Forelimb muscle (tissue), 1 donor: ENCODE measurements at places on chromosomes 5 and 9.

- DNase-seq, result no peak
These were observed 1652.3 kb upstream of the WWC1 start for GRCh38 chr5:166639151-166639550.

DNA sequence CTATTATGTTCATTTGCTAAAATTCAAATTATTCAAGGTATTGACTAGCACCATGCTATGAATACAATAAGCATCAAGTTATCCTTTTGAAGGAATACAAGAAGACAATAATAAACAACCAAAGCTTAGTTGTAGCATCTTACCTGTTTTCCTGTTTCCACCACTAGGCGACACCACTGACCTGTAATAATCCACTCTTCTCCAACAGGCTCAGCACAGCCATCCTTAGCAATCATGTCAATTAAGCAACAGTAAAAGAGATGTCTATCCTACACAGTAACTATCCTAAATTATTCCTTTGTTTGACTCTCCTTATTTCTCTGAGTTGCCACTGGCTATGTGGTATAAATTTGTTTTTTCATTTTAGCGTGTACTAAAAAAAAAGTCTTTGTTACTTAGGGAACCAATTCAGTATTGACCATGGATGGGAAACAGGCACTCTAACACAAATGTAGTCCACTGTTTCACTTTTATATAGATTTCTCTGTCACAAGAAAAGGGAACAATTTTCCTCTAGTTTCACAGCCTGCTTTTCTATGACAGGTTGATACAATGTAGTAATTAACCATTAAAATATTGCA, 46.2 kb downstream of the PCA3 start:
- peak; percentile 13 for DNase-seq

DNA sequence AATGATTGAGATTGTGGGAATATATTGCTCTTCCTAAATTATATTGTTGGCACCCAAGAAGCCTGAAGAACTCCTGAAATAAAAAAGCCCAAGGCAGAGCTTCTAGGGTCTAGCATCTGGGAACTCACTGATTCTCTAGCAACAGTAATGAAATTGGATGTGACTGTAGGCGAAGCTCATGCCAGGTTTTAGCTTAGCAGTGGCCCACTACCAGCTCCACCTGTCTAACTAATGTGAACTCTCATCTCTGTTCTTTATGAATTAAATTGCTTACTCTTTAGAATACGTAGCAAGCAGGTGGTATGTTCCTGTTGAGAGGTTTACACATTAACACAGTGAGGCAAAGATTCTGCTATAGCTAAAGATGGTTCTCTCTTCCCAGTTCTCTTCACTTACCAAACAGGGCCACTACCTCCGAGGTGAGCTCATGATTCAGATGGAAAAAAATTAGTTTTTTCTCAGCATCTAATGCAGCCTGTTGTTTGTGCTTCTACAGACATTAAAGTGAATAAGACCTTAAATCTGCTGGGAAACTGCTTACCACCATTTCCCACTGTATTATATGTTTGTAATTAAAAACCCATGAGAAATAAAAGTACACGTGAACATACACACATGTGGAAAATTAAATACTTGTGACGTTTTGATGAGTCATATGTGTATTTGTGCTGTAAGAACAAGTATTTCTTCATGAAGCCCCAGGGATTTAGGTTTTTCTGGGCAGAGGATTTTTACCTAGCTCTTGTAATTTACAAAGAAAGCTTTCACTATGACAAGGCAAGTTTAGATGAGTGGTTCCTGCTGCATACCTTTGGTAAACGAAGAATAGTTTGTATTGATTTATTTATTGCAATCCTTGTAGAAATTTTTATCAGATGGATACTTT, 360.1 kb downstream of the KDM4C start:
- DNase-seq, result no peak

GRCh38 chr5:179241764-179242370, 103.4 kb downstream of the ADAMTS2 start:
- DNase-seq, result no peak

- no peak for DNase-seq
These were observed 7.0 kb downstream of the SARDH start for GRCh38 chr9:133730994-133731715.

GRCh38 chr9:125189011-125189360, 617 bp downstream of the PPP6C start:
- no peak for DNase-seq

GRCh38 chr5:73122875-73123810, 2.8 kb downstream of the TMEM171 start:
- no peak for DNase-seq
